Epithelial cell of umbilical artery (primary cell): ENCODE measurements at places on chromosomes 5 and 9. TPM values are rescaled to one million over a fixed set of nuclear protein-coding genes. Genes with fewer than 3 reads are reported as not detected.

FAM221B gene
- not detected in 2 replicates for total RNA-seq

TMC1 gene
- total RNA-seq: 1.6 and 3.2 TPM in 2 replicates

ARRDC1 gene
- total RNA-seq: 21.3 and 21.8 TPM in 2 replicates

OR1Q1 gene
- total RNA-seq: not detected in 2 replicates

ANKRD34B gene
- not detected in 2 replicates for total RNA-seq

IL7R gene
- total RNA-seq: 1.3 and 5.5 TPM in 2 replicates

TTLL11 gene
- 1.9 and 2.9 TPM in 2 replicates for total RNA-seq

C5orf34 gene
- total RNA-seq: 2.3 and 6.7 TPM in 2 replicates

RIMOC1 gene
- 11.0 and 19.3 TPM in 2 replicates for total RNA-seq

ESM1 gene
- total RNA-seq: 284 and 566 TPM in 2 replicates

CFAP90 gene
- total RNA-seq: not detected in 2 replicates

NMUR2 gene
- not detected in 2 replicates for total RNA-seq

PTGS1 gene
- total RNA-seq: under 0.01 and 0.91 TPM in 2 replicates

AQP7 gene
- not detected in 2 replicates for total RNA-seq

SPINK4 gene
- total RNA-seq: not detected in 2 replicates

FOXE1 gene
- total RNA-seq: not detected in 2 replicates

ZBTB26 gene
- total RNA-seq: 2.9 and 3.6 TPM in 2 replicates

GLRA1 gene
- total RNA-seq: not detected in 2 replicates

KYAT1 gene
- 10.8 and 11.7 TPM in 2 replicates for total RNA-seq

VLDLR gene
- total RNA-seq: 4.7 and 9.7 TPM in 2 replicates

F12 gene
- total RNA-seq: 1.3 and 1.7 TPM in 2 replicates

CARD9 gene
- 0.32 and 2.6 TPM in 2 replicates for total RNA-seq
